ENCODE measurements at places on chromosomes 6 and 20.

- no peak for DNase-seq
Observed at GRCh38 chr20:23136893-23137745, 51.0 kb upstream of the CD93 start.

- DNase-seq, result no peak
Observed at GRCh38 chr6:346386-347030, 45.0 kb upstream of the IRF4 start.

- peak; percentile 97 for DNase-seq
Observed at GRCh38 chr20:25237610-25238318, 10.1 kb upstream of the PYGB start.

DNA sequence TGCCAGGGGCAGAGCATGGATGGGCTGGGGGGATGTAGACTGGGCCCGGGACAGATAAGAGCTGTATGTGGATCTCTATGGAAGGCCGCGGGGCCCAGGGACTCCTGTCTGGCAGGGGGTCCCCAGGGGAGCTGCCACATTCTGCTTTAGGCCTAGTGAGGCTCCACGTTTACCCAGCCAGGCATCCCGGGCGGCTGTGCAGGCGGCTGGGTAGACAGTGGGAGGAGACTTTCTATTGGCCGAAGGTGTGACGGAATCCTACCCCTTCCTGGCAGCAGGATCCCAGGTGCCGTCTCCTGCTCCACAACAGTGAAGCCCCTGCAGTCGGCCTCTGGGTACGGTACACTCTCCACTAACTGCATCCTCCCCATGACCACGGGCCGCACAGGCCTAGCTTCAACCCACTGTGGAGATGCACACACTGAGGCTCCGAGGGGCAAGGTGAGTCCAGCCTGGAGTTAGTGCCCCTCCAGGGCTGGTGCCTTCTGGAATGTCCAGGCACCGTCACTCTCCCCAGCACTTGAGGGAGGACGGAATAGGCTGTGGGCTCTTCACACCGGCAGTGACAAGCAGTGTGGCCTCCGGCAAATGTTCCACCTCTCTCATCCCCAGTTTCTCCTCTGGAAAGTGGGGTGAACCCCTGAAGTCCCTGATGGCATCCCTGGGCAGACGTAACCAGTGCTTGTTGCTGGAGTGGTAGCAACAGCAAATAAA is 36.8 kb upstream of the ZBP1 start:
- no peak for DNase-seq

- no peak for DNase-seq
Observed at GRCh38 chr20:7248281-7249201, 481.1 kb downstream of the BMP2 start.

DNA sequence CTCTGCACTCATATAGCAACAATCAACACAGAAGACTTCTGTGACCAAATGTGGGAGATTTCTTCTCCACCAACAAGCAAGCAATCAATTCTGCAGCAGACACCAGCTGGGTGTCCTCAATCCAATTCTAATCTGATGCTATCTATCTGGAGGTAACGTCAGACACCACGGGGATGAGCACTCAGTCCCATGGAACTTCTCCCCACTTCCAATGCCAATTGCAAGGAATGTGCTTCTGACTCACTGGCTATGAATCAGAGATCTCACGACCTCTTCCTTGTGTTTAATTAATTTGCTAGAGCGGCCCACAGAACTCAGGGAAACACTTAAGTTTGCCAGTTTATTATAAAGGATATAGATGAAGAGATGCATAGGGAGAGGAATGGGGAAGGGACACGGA is 103.5 kb upstream of the SIRPG start:
- DNase-seq, result no peak

GRCh38 chr20:32149566-32150170 is 40.2 kb downstream of the TM9SF4 start:
- no peak for DNase-seq

DNA sequence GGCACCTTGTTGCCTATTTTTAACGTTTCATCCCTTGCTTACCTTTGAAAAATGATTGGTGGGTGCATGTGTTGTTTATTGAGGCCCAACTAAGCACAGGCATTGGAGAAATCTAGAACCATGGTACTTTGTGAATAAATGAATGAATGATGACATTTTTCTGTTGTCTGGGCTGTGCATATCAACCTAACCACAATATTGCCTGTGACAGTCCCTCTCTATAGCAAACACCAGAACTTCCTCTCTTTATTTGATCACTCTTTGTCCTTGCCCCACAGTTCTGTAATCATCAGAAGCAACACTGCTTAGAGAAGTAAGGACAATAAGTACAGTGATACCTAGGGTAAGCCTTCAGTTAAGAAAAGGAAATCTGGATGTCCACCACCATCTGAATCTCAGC is 75.1 kb downstream of the TBC1D7 start:
- DNase-seq, result peak; percentile 72

GRCh38 chr6:27836783-27837624 is 75.2 kb downstream of the OR2B2 start:
- DNase-seq, result peak; percentile 94

DNA sequence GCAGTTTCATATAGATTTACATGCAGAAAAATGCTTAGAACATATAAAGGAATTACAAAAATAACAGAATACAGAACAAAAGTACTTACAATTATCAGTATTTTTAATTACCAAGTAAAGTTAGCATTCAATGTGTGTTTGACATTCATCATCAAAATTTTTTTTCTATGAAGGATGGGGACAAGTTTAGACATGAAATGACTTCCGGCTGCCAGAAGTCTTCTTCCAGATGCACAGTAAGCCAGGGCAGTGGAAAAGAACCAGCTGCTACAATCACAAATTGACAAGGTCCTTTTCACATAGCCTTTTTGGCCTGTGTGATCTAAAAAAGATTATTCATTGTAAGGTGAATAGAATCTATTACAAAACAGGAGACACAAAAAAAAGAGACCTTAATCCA is 73.8 kb downstream of the HUS1B start:
- no peak for DNase-seq

GRCh38 chr6:121521164-121521555 is 85.7 kb downstream of the GJA1 start:
- no peak for DNase-seq

- no peak for DNase-seq
Observed at GRCh38 chr6:14822679-14823078, 423.2 kb upstream of the JARID2 start.

DNA sequence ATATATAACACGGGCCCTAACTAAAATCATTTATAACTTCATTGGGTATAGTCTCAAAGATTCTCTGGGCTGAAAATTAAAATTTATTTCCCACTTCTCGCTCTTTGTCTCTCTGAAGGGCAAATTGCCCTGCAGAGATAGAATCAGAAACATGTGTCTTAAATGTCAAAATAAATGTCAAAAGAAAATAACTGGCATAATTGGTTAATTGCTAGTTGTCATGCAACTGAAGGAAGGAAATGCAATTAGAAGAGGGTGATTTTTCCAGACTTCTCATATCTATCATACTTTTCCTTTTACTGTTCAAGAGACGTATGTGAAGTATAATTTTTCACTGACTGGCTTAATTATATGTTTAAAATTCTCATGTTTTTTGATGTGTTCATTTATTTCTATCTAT is 80.3 kb upstream of the HMGCLL1 start:
- DNase-seq, result no peak

DNA sequence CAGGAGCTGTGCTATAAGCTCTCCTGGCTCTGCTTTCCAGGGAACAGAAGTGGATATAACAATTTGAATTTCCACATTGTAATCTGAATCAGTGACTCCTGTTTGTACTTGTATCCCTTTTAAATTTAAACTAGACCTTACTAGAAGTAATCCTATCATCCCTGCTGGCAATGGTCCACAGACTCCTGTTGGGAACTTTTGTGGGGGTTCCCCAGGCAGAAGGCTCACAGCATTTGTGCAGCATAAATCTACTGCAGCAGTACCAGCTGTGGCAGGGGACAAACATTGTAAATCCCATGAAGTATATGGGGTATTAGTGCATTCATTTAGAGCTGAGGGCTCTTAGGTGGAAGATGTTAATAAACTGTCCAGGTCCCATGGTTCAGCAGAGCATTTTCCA is 12.0 kb upstream of the PDCD2 start:
- no peak for DNase-seq

DNA sequence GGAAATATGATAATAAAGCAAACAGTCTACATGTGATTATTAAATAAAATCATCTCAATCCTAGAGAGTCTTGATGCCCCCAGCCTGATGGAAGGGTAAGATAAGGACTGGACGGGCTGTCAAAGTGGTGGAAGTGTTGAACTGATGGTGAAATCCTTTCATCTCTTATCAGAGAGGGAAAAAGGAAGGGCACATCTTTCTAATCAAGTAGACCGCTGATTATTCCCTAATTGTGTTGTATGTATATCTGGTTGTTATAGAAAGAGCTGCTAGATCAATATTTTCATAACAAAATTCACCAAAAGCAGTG is 184.5 kb downstream of the PDE7B start:
- no peak for DNase-seq

Data from Kasumi-1 (cell line).